ENCODE measurements at places on chromosomes 4 and X.

GRCh38 chr4:16238327-16238726 lies 12.1 kb upstream of the TAPT1 start:
- no peak for DNase-seq

DNA sequence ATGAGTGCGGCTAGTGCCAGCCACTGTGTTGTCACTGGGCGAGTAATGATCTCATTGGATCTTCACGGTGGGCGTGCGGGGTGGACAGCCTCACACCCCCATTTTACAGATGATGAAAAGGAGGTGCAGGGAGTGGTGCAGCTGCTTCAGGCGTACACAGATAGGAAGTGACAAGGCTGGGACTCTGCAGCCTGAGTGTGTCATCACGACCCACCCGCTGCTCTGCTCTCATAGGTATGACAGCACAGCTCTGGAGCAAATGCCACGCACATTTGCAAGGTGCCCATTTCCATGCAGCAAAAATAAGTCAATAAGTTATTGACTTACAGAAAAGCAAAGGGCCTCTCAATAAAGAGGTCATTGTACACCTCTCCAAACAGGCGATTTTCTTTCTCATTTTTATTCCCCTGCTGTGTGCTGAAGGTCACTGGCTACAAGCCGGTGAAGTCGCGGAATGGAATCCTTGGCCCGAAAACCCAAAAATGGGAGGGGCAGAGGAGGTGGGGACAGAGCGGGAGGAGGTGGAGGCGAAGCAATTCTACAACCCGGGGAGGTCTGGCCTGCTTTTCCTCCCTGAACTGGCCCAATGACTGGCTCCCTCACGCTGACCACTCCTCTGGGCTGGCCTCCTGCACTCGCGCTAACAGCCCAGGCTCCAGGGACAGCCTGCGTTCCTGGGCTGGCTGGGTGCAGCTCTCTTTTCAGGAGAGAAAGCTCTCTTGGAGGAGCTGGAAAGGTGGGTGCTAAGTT lies at the start of gene SOD3:
Gene SOD3 (plus strand): TSS at position 658 of the 750 bp plus-strand sequence. CDS start 3,949 bp downstream, outside the sequence.
- no peak for DNase-seq

DNA sequence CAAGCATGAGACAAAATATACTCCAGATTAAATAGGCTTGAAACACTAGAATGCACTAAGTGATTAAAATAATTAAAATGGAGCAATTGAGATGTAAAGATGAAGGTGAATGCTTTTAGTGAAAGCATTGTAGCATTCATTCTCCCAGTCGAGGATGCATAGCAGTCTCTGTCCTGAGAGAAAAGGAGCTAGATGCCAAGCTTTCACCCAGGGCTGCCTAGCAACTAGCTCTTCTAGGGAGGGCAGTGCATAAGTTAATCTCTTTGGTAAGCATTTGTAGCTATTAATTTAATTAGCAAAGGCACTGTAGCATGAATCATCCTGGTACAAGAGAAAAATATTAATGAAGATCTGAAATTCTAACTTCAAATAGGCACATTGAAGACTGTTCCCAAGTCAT lies 1014.8 kb downstream of the C4orf33 start:
- DNase-seq: no peak

DNA sequence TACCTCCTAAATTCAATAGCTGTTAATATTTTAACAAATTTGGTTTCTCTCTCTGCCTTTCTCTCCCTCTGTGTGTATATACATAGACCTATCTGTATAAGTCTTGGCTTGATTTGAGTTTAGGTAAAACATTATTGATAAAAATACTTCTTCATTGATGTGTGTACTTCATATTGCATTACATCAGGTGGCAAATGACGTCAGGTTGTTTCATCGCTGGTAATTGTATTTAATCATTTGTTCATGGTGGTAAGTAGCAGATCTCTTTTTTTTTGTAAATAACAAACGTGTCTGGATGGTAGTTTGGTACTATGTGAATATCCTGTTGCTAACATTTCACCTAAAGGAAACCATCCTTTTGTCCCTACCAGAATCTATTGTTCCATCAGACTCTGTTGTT lies 55.1 kb downstream of the GALNT7 start:
- no peak for DNase-seq

- DNase-seq: no peak
Observed at GRCh38 chrX:133947996-133948395, 37.4 kb downstream of the GPC3 start.

Measured in NCI-H748 treated with DMSO at 0.1 percent for 48 hours (cell line).